ENCODE measurements at places on chromosomes 1 and 21. TPM values are rescaled to one million over a fixed set of nuclear protein-coding genes. Genes with fewer than 3 reads are reported as not detected.

DNA sequence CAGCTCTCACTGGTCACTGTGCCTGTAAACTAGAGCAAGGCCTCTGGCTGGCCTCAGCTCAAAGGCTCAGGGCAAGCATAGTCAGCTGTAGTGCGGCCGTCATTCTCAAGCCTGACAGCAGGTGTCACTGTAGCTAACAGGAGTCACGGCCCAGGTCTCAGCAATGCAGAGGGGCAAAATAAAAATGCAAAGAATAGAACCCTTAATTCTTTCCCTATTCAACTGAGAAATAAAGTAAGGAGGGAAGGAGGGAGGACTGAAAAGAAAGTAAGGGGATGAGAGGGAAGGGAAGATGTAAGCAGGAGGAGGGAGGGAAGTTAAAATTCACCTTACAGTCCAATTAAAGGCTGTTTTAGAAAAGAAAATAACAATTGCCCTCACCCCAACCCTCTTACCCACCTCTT is 106.1 kb downstream of the KIAA0319L start:
- DNase-seq = peak; percentile 75

GRCh38 chr1:176791906-176792305 is 328.9 kb downstream of the PAPPA2 start:
- no peak for DNase-seq

- DNase-seq = no peak
These were observed 4.4 kb upstream of the RUNX1 start for GRCh38 chr21:35053356-35054096.

DNA sequence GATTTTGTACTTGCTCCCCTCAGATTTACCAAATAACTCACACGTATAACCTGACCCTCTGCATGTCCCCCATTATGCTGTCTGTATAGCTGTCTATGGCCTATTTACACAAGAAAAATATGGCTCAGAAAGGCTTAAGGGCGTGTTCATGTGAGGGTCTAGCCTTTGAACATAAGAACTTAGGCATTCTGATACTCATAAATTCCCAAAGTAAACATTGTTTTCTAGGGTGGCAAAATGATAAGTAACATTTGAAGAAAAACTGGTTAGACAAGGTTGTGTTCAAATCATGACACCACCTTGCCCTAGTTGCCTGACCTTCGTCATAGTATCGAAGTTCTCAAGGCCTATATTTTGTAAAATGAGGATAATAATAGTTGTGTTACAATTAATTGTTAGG is 394.6 kb downstream of the LRRIQ3 start:
- DNase-seq = no peak

DNA sequence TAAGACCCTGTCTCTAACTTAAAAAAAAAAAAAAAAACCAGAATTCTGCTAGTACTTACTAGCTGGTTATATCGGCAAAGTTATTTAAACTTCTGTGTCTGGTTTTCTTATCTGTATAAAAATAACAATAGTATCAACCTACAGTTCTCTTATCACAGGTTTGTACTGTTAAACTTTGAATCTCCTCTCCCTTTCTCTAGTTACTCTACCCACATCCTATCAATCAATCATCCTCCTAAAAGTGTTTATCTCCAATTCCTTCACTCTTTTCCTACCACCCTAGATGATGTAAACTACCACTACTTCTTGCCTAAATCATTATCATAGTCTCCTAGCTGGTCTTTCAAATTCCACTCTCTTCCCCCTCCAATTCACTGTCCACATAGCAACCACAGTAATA is 27.6 kb downstream of the USP33 start:
- DNase-seq = no peak

- DNase-seq = no peak
These were observed 177.9 kb downstream of the NR5A2 start for GRCh38 chr1:200205216-200205995.

DNA sequence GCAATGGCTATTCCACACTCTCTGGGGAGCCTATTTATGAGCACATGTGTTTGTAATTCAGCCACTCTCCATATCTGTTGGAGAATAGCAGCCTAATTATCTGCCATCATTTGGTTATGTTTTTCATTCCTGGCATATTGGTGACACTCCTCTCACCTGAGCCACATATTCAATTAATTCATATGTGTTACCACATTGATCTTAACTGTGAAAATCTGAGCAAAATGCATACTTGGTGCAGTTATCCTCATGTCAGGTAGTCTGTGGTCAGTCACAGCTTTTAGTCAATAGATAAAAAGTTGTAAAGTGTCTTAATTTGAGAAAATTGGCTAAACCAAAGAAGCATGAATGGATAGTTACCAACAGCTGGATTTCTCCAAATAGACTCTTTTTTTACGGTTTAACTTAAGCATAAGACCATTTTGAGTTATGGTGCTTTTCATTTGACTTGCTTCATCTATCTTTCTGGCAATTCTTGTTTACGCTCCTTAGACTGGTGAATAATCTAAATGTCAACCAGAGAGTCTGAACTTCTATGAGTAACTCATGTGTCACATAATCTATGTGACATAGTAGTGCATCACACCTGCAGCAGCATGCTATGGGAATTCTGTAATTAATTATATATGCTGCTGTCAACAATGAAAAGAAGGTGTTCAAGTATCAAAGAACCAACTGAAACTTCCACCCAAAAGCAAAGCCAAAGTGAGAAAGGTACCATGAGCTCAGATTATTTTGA is 187.7 kb upstream of the SGIP1 start:
- no peak for DNase-seq

DNA sequence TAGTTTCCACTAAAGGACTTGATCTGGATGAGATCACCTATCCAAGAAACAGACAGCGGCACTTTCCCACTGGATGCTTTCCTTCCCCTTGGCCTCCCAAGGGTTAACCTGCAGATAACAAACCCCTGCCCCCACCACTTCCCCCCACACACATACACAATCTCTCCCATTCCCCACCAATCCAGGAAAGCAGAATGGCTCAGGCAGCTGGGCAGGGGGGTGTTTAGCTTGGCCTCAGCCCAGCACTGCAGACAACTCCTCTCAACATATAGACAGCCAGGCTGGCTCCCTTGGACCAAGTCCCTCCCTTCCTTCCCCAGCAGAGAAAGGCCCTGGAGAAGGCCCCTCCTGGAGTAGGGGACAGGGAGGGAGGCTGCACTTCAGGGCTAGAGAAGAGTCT is 24.6 kb downstream of the PLEKHA6 start:
- no peak for DNase-seq

DNA sequence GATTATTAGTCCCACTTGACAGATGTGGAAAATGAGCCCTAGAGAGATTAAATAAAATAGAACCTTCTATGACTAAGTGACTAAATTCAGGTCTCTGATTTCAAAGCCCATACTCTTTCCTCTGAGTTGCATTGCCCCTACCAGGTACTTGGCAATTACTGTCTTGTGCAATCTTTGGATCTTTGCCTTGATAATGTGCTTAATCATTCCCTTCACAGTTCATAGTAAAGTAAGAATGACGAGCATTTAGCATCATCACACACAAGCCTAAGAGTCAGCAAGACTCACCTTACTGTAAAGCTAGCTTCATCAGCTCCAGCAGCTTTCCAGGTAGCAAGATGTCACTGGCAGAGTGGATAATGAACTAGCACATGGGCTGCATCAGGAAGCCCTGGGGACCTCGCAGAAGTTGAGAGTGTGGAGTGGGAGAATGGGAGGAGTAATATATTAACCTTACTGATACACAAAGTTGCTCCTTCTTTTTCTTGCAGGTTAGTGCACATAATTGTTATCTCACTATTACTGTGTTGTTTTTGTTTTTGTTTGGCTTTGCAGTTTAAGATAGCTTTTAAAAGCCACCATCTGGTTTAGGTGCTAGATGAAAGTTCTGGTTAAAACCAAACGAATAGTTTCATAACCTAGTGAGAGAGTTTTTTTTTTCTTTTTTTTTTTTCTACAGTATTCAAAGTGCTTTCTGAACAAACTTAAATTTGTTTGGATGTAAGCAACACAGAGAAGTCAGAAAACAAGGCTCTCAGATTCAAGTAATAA is 71.8 kb downstream of the PBX1 start:
- no peak for DNase-seq

DNA sequence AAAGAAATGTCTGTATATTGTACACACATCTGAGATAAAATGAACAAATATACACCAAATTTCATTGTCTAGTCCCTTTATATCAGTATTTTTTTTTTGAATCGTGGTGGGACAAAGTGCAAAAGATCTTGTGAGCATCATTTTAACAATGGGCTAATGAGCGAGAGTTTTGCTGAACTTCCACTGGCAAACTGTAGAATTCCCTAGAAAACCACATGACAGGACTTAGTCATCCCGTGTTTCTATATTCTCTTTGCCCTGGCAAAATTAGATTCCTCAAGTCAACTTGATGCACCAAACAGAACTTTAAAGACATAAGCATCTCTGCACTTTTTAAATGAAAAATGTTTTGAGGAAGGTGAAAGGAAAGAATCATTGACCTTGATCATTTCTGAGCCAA is 488.2 kb upstream of the PTBP2 start:
- no peak for DNase-seq

GRCh38 chr1:78092643-78093042 is 46.9 kb downstream of the GIPC2 start:
- DNase-seq = peak; percentile 79

- no peak for DNase-seq
These were observed 7.1 kb downstream of the GPR157 start for GRCh38 chr1:9121496-9122409.

DNA sequence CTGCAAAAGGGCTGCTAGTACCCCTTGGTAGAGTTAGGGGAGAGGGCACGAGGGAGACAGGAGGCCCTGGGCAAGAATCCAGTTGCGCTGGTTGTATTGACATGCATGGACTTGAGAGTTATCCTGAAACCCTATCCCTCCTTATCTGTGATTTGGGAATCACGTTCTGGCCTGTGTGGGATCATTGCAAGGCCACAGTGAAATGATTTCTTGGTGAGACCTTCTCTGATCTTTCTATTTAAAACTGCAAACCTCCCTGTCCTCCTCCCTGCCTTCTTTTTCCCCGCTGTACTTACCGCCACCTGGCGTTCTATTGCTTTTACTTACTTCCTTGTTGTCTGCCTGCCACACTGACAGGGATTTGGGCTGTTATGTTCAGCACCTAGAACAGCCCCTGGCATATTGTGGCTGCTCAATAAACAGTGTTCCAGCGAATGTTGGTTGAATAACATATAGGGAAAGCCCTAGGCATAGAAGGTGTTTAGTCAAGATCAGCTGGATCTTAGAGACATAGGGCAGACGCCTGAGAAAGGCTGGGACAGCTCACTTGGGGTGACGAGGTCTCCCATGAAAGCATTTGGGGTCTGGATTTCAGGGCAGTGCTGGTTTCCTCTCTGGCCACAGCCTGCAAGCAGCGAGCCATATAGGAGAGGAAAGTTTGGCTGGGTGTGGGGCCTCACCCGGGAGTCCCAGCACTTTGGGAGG is 25.6 kb downstream of the ALPL start:
- DNase-seq = peak; percentile 35

DNA sequence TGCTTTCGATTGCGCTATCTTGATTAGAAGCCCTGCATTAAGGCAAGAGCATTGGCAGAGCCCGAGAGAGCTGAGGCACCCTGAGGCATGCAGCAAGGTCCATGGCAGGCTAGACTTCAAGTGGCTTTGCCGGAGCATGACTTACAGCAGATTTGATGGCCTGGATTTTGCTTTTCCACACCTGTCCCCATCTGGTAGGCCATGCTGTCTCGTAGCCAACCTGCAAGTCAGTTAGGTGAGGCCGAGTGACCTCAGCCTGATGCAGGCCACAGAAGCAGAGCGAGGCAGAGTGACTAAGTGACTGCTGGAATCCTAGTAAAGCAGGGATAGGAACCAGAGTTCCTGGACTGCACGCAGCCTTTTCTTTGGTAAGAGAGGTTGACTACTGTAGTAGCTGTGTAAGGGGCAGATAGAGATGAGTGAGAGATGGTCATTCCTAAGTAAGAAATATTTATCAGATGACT is 148.9 kb downstream of the PBX1 start:
- peak; percentile 31 for DNase-seq

GRCh38 chr1:204188959-204189639 is 7.2 kb downstream of the KISS1 start:
- DNase-seq = no peak

The FYB2 gene
- total RNA-seq = not detected

The FAM110D gene
- not detected for total RNA-seq

The NTMT2 gene
- total RNA-seq = not detected

The FCRL6 gene
- total RNA-seq = not detected

The KRTAP11-1 gene
- total RNA-seq = not detected

The SZT2 gene
- 12.0 TPM for total RNA-seq

The KRTAP13-2 gene
- total RNA-seq = not detected
